ENCODE measurements at places on chromosomes 7 and 10.
A peak's percentile ranks its signal among the peaks of the same experiment; 100 is the strongest.

DNA sequence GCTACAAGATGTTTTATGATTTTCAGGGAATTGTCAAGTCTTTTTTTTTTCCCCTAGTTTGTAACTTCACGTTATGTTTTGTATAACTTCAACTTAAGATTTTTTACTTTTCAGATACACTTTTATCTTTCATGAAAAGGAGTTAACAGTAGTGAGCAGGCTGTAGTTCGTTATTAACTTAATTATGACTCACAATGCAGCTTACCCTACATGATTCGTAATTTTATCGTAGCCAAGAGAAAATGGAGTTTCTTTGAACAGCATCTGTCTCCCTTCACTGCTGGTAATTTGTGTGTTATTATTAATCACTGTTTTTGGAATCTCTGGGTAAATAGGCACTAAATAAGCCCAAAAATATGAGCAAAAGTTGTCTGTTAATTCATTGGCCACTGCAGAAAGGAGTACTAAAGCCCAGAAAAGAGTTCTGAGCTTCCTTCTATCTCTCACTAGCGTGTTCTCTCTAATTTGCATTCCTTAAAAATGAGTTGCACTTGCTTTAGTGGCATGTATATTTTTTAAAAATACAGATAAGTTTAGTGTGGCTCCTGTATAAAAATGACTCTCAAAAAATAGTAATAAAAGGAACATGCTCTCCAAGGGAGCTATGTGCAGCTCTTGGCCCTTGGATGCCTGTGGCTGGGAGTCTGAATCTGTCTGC is 36.1 kb downstream of the RALA start:
- no peak for DNase-seq

GRCh38 chr7:17523813-17524739 is 225.6 kb downstream of the AHR start:
- DNase-seq, result no peak

DNA sequence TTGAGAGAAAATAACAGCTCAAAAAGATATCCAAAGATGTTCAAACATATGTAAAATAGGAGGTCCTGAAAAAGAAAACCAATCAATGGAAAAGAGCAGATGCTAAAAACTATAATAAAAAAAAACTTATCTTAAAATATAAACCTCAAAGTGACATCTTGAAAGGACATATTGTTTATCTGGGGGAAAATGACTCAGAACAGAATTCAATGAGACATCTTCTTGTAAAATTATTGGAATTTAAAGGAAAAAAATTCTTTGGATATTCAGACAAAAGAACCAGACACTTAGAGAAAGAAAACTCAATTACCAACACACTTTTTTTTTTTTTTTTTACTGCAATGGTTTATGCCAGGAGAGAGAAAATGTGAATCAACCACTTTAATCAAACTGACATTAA is 58.9 kb downstream of the NAMPT start:
- no peak for DNase-seq

DNA sequence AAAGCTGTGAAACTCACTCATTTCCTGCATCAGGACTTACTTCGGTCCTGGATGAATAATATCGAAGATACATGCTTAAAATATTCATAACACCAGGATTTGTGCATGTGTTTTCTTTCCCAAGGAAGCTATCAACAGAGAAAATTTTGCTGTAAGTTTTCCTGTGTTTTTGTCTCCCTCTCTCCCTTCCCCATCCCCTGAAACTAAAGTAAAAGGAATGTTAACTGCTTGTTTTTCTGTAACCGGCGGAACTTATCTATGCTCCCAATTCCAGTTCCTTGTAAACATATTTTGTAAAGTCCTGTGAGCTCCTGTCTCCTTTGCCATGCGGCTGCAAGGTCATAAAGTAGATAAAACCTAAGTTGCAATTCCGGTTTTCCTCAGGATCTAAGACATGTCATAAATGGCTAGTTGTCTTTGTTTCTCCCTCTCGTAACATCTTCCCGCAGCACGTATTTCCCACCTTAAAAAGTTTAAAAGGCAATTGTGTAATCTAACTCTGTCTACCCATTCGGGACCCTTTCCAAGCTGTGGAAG is 79.0 kb upstream of the POM121L12 start:
- no peak for DNase-seq

DNA sequence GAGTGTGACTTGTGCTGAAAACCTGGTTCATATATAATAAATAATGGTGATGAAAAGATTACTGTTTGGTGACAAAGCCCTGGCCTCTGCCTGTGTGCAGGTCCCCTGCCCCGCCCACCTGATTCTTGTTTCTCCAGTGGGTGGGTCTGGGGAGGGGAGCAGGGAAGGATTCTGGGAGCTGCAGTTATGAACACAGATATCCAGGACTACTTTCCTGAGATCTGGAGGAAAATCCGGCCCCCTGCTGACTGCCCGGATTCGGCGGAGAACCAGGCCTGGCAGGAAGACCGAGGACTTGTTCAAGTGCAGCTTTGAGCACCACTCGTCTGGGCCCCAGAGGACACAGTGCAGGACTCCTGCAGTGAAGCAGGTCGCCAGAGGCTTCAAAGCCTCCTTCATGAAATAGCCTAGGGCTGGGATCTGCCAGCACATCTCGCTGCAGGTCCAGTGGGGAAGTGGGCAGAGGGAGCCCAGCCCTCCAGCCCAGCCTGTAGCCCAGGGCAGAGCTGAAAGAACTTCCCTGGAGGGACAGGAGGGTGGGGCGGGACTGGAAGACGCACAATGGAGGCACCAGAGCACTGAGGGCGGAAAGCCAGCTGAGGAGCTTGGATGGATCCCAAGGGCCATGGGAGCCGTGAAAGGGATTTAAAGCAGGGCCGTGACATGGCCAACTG is 7.0 kb downstream of the ATP6V0E2 start:
- DNase-seq, result peak; percentile 87

GRCh38 chr10:60237977-60238758 is 151.5 kb downstream of the ANK3 start:
- no peak for DNase-seq

GRCh38 chr10:77898323-77899079 is 28.1 kb downstream of the DLG5 start:
- no peak for DNase-seq

DNA sequence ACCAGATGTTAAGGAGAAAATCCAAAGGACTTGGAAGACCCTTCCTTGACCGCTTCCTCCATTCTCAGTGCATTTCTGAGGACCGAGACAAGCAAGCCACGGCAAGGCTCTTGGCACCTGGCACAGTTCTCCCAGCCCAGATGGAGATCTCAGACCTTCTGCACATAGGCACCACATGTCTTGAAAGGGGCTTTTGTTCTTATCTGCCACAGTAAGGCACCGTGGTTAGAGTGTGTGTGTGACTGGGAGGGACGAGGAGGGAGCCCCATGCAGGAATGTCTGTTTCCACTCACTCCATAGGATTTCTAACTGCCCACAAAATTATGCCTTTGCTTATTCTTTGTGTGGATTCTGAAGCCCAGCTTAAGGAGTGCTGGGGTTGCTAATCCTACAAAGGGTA is 10.3 kb upstream of the WDR86 start:
- DNase-seq, result no peak

DNA sequence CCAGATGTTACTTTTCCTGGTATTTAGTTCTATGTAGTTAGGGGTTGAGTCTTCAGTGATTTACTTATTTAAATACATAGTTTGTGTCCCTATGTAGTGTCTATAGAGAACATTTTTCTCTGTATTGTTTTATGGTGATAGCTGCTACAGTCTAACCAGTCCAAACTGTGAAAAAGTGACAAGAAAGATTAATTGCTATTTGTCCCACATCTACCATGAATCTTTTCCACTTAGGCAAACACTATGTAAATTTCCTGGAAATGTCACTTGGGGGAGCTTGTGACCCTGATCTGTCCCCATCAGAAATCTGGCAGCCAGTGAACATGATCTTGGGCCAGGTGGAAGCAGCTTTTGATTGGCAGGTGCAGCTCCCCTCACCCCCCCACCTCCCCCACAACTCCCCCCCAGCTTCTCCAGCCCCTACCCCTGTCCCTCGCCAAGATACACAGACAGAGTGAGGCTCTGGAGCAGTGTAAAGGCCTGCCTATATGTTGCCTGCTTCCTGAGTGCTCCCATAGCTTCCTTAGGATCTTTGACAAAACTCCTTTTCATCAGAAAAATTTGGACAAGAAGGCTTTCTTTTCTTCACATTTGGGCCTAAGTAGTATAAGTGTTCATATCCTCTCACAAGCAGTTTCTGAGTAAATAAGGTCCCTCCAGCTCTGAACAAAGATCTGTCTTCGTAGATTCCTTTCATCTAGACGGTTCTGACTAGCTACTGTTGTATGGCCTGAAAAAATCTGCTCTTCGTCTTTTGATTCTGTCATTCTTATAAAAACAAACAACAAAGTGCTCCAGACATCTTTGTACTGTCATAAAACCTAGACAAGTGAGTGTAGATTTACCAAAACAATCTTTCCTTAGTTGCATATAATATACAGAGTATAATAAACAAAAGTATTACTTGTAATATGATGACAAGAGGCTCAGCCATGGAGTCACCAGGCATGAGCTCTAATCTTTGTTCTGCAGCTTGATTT is 31.5 kb upstream of the SLC13A1 start:
- DNase-seq, result no peak

DNA sequence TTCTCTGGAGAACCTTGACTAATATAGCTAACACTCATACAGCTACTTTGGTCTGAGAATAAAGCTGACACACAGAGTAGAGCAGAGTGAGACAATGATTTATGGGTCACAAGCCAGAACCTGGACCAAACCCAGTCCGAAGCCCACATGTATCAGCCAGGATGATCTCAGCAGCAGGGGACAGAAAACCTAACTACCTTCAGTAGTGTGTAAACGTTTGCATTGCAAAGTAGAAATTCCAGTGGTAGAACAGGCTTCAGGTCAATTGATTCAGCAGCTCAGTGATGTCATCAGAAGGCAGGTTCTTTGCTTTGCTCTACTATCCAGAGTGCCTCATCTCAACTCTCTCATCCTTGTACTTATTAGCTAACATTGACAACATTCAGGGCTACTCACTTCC is 62.5 kb upstream of the PALS2 start:
- no peak for DNase-seq

GRCh38 chr7:40598915-40599314 is 464.1 kb downstream of the SUGCT start:
- DNase-seq, result no peak
